Activated T-helper 1 cell treated with anti-CD3 and anti-CD28 coated beads, Interleukin-12 subunit alpha, Interleukin-12 subunit beta, Interleukin-2, Interleukin-4 antibody, amounts not matched to agents 30 ng/mL and 10 ng/mL and 1 ng/mL, durations not matched to agents 14 hours and 24 hours and 36 hours (primary cell): ENCODE measurements at places on chromosomes 16 and 17. TPM values are rescaled to one million over a fixed set of nuclear protein-coding genes. Genes with fewer than 3 reads are reported as not detected.
A peak's percentile ranks its signal among the peaks of the same experiment; 100 is the strongest.

DNA sequence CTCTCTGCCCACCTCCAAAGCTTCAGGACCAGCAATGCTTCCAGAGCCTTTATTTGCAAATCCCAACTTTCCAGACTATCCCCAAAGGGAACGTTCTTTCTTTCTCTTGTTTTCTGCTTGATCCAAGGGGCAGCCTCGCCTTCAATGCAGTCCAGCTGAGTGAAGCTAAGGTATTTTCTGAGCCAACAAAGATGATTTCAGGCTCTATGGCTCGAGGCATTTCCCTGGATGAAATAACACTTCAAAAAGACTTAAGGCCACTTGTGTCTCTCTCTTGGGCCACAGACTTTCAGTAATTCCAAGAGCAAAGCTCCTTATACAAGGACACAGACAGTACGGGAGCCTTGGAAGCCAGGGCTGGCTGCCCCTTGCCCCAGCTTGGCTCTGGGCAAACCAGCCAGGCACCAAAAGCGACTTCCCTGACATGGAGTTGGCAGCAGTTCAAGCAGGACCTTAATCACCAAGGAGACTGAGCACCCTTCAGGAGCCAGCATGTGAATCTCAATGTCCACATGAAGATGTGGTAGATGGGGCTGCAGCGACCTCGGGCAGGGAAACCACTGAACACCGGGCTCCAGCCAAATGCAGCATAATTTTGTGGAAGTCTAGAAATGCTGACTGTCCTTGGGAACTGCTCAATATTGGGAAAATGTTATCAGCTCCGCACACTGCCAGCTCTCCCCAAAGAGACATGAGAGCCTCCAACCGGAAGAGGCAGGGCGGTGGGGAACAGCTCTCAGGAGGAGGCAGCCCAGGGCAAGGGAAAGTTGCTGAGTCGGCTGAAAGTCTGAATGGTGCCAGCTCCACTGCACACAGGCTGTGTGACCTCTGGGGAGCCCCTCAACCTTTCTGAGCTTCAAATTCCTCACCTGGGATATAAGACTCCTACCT, 39.0 kb downstream of the TK2 start:
- no peak for DNase-seq

DNA sequence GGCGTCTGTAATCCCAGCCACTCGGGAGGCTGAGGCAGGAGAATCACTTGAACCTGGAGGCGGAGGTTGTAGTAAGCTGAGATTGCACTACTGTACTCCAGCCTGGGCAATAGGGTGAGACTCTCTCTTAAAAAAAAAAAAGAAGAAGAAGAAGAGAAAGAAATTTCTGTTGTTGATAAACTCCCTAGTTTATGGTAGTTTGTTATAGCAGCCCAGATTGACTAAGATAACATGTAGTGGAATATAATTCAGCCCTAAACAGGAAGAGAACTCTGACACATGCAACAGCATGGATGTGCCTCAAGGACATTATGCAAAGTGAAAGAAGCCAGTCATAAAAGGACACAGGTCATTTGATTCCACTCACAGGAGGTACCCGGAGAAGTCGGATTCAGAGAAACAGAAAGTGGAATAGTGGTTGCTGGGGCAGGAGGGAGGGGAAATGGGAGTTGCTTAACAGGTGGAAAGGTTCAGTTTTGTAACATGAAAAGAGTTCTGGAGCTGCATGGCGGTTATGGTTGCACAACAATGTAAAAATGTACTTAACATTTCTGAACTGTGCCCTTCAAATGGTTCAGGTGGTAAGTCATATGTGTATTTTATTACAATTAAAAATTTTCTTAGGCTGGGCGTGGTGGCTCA, 26.0 kb upstream of the PRM1 start:
- no peak for DNase-seq

The DOC2A gene
- 2.0 and 2.3 TPM in 2 replicates for total RNA-seq

GRCh38 chr17:37848690-37849616, 75.3 kb upstream of the TBC1D3K start:
- peak; percentile 60 for DNase-seq
